Activated CD4-positive, alpha-beta memory T cell treated with anti-CD3 and anti-CD28 coated beads for 36 hours (primary cell): ENCODE measurements at places on chromosomes 5 and 9. TPM values are rescaled to one million over a fixed set of nuclear protein-coding genes. Genes with fewer than 3 reads are reported as not detected.

The PLAC8L1 gene
- total RNA-seq = not detected

The PARP8 gene
- 34.0 TPM for total RNA-seq

The PCDHB11 gene
- not detected for total RNA-seq

The TRIM7 gene
- total RNA-seq = 3.5 TPM

The PAXX gene
- 71.0 TPM for total RNA-seq

The PCDHGA9 gene
- 0.10 TPM for total RNA-seq

The PCDH12 gene
- 2.6 TPM for total RNA-seq

The PROB1 gene
- total RNA-seq = 3.9 TPM

The NCBP1 gene
- 43.4 TPM for total RNA-seq

The EMB gene
- 90.2 TPM for total RNA-seq

The DND1 gene
- 2.3 TPM for total RNA-seq

The RASGEF1C gene
- total RNA-seq = not detected

The SLC46A2 gene
- not detected for total RNA-seq

The DBN1 gene
- 12.1 TPM for total RNA-seq

The TAF11L9 gene
- not detected for total RNA-seq

The SLC4A9 gene
- 0.26 TPM for total RNA-seq

The CCDC180 gene
- total RNA-seq = 1.1 TPM

The HABP4 gene
- total RNA-seq = 17.4 TPM

The FOXD4 gene
- not detected for total RNA-seq

The OTP gene
- total RNA-seq = not detected

The TAS2R1 gene
- total RNA-seq = not detected

The SLC25A2 gene
- 0.31 TPM for total RNA-seq

The MYORG gene
- 1.9 TPM for total RNA-seq

The SPRY4 gene
- total RNA-seq = 1.2 TPM

The COL23A1 gene
- total RNA-seq = 0.15 TPM

The TMEM215 gene
- not detected for total RNA-seq

The SELENOP gene
- total RNA-seq = not detected

The LPAR1 gene
- not detected for total RNA-seq

The OR13C5 gene
- not detected for total RNA-seq

The NMUR2 gene
- not detected for total RNA-seq

The OBP2B gene
- total RNA-seq = not detected

The MLANA gene
- total RNA-seq = not detected

The C1QTNF3 gene
- total RNA-seq = 2.5 TPM

The PRUNE2 gene
- total RNA-seq = 0.24 TPM

The ADAMTS12 gene
- not detected for total RNA-seq

The SLC45A2 gene
- total RNA-seq = not detected

The SLC35A4 gene
- 69.7 TPM for total RNA-seq

The TAF11L13 gene
- not detected for total RNA-seq

The NUTM2G gene
- not detected for total RNA-seq

The BSPRY gene
- total RNA-seq = 8.5 TPM

The IL13 gene
- total RNA-seq = 14.9 TPM

The ALDOB gene
- not detected for total RNA-seq

The ADAMTS6 gene
- total RNA-seq = 0.45 TPM

The TMEM174 gene
- not detected for total RNA-seq

The SPINK6 gene
- not detected for total RNA-seq

The NEUROG1 gene
- not detected for total RNA-seq

The FAM163B gene
- not detected for total RNA-seq

The SPATA31A3 gene
- not detected for total RNA-seq

The AP3B1 gene
- total RNA-seq = 40.2 TPM

The CACFD1 gene
- total RNA-seq = 1.1 TPM

The PCDHA1 gene
- total RNA-seq = not detected

The LRRC19 gene
- not detected for total RNA-seq

The CYSRT1 gene
- total RNA-seq = 0.21 TPM
